ENCODE measurements at places on chromosomes 5 and 9.

DNA sequence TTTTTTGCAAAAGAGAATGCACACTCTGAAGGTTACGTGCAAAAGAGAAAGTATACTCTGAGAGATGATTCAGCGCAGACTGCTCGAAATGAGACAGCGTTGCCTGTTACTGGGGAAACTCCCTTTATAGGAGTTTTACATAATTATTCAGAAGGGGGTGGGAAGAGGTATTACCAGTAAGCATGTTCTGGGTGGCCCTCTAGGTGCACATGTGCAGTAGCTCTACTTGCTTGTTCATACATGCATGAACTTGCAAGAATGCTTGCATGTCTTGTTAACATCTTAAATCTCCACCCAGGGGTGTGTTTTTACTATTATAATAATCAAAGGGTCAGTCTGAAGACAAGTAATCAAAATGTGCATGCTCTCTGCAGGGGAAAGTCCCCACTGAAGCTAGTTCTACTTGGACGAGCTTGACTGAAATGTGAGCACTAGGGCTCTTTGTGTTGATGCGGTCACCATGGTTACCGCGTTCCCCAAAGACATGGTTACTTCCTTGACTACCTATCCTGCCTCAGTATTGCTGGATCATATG is 75.5 kb downstream of the SGCD start:
- DNase-seq: no peak

GRCh38 chr9:93276973-93277372 is 93.0 kb downstream of the WNK2 start:
- DNase-seq: no peak

GRCh38 chr9:18890372-18890771 is 142.6 kb downstream of the SAXO1 start:
- no peak for DNase-seq

DNA sequence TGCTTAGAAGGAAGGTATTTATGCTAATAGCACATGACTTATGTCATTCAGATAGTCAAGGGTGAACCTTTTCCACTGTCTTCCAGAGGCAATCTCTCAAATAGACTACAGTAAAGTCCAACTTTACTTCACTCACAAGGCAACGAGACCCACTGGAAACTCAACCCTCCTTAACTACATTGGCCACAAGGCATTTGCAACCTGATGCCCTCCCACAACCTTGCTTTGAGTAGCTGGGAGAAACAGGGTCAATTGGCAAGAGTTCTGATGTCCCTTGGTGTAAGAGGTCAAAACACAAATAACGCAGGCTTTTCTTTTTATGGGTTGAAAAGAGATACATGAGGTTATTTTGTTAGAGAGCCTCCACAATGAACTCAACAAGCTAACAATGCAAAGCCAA is 6.1 kb downstream of the GAS1 start:
- no peak for DNase-seq

DNA sequence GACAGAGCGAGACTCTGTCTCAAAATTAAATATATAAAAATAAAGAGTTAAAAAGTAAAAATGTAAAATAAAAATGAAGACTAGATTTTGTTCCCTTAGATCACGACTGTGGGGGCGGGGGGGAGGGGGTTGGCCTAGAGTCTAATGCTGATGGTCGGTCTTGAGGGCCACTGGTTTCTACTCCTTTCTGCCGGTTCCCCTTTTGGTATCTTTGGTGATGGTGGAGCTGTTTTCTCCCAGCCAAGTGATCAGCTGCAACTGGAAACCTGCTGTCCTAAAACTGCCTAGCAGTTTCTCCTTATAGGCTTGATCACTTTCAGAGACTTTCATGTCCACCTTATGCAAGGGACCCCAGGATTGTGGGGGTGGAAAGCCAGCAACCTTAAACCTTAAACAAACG is 1.1 kb downstream of the SRD5A1 start:
- no peak for DNase-seq

DNA sequence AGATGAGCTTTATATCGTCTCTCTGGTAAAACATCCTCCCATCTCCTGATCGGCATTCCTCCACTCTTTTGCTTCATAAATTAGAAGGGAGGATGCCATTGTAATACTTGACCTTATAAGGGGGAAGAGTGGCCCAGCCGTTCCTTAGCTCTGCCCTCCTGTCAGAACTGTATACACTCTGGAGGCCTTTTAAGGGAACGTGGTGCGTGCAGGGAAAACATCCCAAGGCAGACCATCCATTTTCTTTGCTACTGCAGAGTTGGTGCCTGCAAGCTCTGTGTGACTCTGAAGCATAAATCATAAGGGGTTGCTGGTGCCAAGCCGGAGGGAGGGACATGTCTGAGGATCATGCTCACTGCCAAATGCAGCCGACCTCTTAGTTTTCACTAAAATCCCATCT is 90.4 kb downstream of the PGM5 start:
- no peak for DNase-seq

GRCh38 chr5:174573221-174573994 is 151.0 kb upstream of the MSX2 start:
- DNase-seq: no peak

DNA sequence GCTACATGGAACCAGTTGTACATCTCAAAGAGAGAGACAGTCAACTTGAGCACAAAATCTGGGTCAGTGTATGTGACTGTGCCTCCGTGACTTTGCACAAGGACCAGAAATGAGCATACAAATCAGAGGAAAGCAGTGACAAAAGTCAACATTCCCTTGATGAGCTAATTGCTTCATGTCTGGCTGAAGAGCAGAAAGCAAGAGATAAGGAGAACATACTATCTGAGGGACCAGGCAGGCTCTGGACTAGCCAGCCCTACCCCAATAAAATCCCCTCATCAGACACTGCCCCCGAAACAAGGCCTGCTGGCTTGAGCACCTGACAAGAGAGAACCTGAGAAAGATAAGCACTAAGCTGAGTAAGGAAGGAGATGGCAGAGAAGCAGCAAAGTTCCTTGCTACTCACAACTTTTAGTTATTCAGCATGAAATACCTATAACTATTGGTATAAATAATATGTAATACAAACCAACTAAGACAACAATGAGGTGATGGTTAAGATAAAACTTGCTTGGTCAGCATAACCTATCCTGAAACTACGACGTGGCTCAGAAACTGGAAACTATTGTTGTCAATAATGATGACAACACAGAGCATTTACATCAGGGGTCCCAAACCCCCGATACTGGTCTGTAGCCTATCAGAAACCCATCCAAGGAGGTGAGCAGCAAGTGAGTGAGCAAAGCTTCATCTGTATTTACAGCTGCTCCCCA is 9.5 kb downstream of the SIL1 start:
- no peak for DNase-seq

DNA sequence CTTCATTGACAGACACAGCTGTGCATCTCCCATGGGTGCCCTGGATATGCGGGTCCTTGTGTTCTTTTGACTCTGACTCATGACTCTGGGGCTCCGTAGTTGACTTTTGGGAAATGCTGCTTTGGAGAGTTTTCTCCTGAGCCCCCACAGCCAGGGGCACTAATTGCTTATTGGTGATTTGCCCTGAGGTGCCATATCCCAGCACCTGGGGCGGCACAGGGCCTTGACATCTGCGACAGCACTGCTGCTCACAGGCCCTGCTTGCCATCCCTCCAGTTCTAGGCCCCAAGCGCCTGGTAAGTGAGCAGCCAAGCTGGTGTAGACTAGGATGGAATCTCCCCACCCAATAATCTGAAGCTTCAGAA is 75.1 kb downstream of the AMBP start:
- no peak for DNase-seq

DNA sequence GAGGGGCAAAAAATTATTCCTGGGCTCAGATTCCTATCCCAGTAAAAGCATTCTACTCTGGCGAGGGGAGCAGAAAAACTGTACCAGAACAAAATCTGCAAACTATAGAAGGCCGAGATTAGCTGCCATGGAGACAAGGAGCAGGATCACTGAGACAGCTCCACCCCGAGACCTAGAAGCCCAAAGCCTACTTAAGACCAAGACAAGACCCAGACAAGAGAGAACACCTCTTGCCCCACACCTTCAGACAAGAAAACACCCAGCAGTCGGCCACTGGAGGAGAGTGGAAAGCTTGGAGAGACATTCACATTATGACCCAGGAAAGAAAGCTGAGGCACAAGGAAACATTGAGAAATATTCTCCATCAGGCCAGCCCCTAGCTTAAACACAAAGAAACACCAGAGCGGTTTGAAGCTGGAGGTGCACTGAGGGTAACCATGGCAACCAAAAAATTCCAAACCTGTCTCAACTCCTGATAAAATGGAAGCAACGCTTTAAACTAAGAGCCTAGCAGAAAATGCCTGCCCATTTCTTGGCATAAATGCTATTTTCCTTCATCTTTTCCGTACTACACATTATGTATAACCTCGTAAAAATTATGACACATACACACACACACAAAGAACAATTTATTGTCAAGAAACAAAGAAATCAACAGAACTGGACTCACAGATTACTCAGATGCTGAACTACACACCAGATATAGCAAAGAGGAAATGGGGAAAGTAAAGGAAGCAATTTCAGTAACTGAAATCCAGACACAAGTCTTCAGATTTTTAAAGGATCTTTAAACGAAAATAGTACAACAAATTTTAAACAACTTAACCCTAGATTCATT is 53.8 kb upstream of the FTMT start:
- no peak for DNase-seq

- DNase-seq: no peak
Observed at GRCh38 chr5:102561894-102562760, 63.3 kb upstream of the SLCO6A1 start.

DNA sequence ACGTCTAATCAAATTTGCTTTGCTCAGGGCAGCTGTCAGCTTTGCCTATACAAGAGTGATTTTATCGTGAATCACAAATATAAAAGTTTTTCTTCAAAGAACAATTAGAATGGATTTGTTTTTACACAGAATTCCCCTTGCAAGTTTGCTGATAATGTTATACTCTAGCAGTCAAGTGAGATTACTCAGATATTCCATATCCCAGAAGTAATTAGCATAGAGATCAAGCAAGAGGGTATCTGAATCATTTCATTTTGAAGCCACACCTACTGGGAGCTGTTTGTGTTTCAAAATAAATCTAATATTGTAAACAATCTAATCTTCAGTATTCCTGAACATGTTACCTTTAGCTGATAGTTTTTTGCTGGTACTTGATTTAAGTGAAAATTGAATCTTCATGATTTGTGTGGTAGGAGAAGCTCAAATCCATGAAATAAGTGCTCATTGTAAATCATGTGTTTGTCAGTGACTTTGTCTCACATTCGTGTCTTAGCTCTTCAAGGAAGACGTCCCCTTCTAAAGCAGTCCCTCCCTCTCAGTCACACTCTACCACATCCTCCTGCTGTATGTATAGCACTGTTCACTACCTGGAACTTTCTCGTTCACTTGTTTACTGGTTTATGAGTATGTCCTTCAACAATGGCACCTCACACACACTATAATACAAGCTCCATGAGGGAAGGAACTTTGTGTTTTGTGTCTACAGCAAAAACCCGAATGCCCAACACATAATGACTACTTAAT is 3.3 kb upstream of the TTC39B start:
- DNase-seq: no peak

DNA sequence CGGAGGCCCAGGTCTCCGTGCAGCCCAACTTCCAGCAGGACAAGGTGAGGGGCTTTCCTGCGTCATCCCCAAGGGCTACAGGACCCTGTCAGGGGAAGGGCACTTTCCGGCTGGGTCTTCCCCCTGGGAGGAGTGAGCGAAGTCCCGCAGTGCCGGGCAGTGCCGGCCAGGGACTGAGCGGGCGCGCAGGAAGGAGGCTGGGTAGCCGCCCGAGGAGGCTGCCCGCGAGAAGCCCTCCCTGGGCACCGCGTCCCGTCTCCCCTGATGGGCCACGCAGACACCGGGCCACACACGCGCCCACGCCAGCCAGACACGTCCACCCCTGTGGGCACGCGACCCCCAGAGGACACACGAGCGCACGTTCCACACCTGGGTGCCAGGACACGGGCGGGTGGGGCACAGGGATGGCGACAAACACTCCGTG is 357 bp downstream of the PTGDS start:
- no peak for DNase-seq

GRCh38 chr9:131465401-131465800 is 37.3 kb upstream of the POMT1 start:
- no peak for DNase-seq

GRCh38 chr9:79165020-79165780 is 406.6 kb upstream of the TLE4 start:
- DNase-seq: peak; percentile 31

DNA sequence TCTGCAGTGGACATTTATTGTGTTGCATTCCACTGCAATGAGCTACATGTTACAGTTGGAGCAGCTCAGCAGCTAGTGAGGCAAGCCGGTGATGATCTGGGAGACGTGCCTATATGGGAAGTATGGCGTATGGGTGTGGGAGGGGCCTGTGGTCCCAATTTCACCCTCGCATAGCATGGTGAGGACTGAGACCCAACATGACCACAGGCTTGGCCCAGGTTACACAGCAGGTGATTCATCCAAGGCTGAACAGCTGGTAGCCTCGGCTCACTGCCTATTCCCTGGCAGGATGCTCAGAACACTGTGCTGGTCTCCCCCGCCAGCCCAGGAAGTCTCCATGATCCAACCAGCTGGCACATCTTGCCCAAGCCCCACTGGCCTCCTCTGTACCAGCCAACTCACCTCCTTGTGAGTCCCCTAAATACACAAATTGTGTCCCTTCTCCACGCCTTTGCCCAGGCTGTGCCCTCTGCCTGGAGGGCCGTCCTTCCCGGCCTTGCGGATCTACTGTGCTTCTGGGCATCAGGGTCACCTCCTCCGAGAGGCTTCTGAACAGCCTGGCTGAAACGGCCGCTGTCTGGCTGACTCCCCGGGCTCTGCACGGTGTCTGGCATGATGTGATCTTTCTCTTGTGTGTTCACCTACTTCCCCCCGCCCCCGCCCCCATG is 81.4 kb downstream of the NSUN2 start:
- no peak for DNase-seq

GRCh38 chr9:614431-614830 is 227.1 kb upstream of the DMRT1 start:
- no peak for DNase-seq

- no peak for DNase-seq
Observed at GRCh38 chr9:102499468-102499867, 495.7 kb upstream of the CYLC2 start.

GRCh38 chr9:4389755-4390154 is 89.9 kb upstream of the GLIS3 start:
- no peak for DNase-seq

DNA sequence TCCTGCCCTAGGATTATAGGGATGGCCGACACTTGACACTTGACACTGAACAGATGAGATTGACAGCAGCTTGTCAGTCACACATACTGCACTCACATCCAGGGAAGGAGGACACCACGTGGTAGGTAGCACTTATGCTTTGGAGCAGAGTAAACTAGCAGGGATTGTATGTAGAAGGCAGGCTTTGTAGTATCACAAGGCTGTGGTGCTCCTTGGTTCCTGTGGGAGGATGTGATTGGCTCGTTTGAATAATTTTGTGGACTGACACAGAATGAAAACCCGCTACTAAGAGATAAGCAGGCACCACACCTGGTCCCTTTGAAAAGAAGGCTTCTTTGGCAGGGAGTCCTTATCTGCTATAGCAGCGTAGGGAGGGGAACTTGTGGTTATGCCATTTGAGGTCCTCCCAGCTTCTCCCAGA is 63.6 kb upstream of the IL12B start:
- no peak for DNase-seq

- DNase-seq: no peak
Observed at GRCh38 chr5:178555005-178555404, 35.2 kb downstream of the COL23A1 start.

Data from left renal cortex interstitium (tissue), 4 donors.